ENCODE measurements at places on chromosomes 2 and 18. TPM values are rescaled to one million over a fixed set of nuclear protein-coding genes. Genes with fewer than 3 reads are reported as not detected.

DSG4 gene
- not detected for total RNA-seq

EMX1 gene
- not detected for total RNA-seq

IRS1 gene
- total RNA-seq, result 11.3 TPM

HRH4 gene
- total RNA-seq, result not detected

LPIN1 gene
- 19.4 TPM for total RNA-seq

CD8B2 gene
- total RNA-seq, result not detected

TRPM8 gene
- 0.03 TPM for total RNA-seq

HSBP1L1 gene
- total RNA-seq, result 18.1 TPM

MYOM1 gene
- total RNA-seq, result not detected

DNA sequence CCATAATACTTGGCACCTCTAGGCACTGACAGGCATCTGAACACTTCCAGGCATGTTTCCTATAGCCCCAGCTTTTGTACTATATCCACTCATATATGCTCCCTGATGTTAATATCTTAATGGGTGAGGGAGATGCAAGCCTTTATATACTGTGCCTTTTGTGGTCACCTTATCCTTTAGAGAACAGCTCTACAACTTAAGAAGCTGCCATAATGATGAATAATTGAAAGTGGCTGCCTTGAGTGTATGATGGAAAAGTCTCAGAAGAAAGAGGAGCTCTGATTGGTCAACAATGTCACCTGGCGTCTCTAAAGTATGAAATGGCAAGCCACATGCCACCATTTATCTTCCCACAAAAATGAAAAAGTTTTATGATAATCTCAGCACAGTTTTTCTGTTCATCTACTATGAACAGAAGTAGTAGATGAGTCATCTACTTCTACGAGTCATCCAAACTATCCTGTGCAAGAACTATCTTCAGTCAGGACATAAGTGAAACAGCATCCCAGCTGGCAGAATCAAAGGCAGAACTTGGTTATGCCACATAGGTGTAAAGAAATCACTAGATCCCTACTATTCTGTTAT lies 997.9 kb upstream of the CELF4 start:
- DNase-seq, result no peak

DNA sequence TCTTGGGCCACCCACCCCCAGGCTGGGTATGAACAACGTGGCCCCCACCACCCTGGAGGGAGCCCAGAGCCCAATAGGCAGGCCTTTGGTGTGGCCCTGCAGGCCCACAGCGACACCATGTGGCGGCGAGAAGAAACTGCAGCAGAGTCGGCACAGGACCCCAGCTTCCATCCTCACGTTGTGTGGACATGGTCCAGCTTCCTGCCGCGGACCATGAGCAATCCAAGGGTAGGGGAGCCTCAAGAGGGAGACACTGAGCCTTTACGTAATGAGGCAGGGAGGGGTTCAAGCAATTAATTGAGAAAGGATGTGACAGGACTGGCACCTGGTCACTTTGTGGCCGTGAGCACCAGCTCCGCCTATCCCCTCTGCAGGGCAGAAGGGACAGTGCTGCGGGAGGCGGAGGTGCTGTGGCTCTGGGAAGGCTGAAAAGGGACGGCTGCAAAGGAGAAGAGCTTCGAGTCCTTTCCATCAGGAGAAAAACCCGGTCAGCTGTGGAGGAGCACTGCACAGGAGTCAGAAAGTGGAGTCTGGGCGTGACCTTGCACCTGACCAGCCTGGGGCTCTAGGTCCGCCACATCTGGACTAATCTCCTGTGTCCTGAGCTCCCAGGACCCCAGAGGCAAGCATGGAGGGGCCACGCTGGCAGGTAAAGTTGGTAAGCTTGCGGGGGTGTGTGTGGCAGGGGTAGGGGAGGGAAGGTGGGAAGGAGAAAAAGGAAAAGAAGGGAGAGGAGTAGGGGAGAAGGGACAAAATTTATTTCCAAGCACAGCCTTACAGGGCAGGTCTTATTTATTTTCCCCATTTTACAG lies 44.9 kb downstream of the TMEM37 start:
- DNase-seq, result peak; percentile 52

- DNase-seq, result no peak
These were observed 11.6 kb downstream of the NFE2L2 start for GRCh38 chr2:177252808-177253531.

DNA sequence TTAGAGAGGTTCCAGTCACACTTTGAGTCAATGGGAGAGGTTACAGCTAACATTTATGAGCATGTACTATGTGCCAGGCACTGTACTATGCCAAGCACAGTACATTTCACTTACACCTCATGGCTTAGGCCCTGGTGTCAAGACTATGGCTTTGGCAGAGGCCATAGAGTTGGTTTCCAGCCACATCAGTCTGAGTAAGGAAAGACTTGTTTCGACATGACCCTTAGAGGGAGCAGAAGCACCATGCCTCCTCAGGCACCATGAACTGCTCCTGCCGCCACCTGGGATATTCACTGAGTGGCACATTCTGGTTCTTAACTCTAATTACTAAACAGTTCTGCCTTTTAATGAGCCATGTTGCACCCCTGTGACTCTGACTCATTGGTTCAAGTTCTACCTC lies 12.7 kb downstream of the DGUOK start:
- DNase-seq, result no peak

- no peak for DNase-seq
These were observed 57.5 kb upstream of the CPO start for GRCh38 chr2:206881708-206882410.

GRCh38 chr2:147845411-147845971 lies 662 bp downstream of the ACVR2A start:
- peak; percentile 16 for DNase-seq

- no peak for DNase-seq
These were observed 112.7 kb downstream of the BCL11A start for GRCh38 chr2:60440767-60441163.

DNA sequence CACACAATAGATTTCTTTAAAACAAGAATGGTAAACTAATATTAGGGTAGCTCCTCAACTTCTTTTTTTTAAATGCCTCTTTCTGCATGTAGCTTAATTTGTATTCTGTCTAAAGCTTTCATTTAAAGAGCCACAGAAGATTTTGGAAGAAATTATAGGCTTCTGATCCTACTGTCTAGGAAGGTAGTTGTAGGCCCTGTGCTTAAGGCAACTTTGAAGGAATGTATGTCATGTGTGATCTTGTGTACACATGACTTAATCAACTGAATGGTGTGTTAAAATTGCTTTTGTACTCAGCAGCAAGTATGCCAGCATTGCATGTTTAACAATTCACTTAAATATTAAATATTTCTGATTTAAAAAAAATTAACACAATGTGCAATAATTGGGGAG lies 51.5 kb upstream of the LYPD6 start:
- DNase-seq, result no peak

- no peak for DNase-seq
These were observed 1484.5 kb upstream of the ZEB2 start for GRCh38 chr2:146004462-146004861.

- no peak for DNase-seq
These were observed 11.5 kb downstream of the MFSD2B start for GRCh38 chr2:24021122-24021998.

GRCh38 chr2:30239308-30239985 lies 8.1 kb downstream of the LBH start:
- DNase-seq, result peak; percentile 71

- DNase-seq, result no peak
These were observed 15.0 kb downstream of the ADD2 start for GRCh38 chr2:70753031-70753430.

DNA sequence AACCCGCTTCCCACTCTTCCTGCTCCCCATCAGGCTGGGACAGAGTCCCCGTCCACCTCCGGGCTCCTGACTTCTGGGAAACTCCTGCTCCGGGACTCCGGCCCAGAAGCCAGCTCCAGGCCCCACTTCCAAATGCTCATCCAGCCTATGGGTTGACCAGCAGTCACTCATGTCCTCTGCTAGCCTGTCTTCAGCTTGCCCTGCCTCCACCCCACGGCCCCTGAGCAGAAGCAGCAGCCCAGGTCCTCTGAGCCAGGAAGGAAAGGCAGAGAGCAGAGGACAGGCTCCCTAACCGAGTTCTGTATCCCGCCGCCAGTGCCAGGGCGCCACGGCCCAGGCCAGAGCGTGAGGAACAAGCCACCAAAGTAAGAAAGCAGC lies 86.4 kb upstream of the ID2 start:
- DNase-seq, result no peak
